ENCODE measurements at places on chromosomes 13 and 19.

DNA sequence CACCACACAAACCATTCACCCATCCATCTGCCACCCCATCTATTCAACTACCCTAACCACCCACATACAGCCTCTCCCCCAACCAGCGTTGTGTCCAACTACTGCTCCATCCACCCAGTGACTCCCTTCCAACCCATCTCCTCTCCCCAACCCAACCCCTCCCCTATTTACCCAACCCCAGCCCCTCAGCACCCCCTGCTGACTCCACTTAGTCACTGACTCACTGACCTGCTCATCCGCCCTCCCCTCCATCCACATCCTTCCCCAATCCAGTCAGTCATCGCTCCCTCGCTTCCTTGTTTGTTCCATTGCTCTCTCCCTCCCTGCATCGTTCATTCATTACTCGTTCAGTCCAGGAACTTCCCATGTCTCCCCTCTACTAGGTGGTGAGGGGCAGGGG lies 39.2 kb downstream of the KCNC3 start:
- DNase-seq, result no peak

GRCh38 chr19:30679153-30679702 lies 307.0 kb downstream of the ZNF536 start:
- no peak for DNase-seq

GRCh38 chr13:34944751-34945150 lies 2.7 kb downstream of the NBEA start:
- no peak for DNase-seq

GRCh38 chr13:104006625-104007075 lies 940.4 kb upstream of the SLC10A2 start:
- no peak for DNase-seq

GRCh38 chr19:33086955-33087354 lies 6.0 kb downstream of the GPATCH1 start:
- no peak for DNase-seq

Measured in trophoblast cell (in vitro differentiated cells and primary cell).